ENCODE measurements at places on chromosomes 13 and 19.

DNA sequence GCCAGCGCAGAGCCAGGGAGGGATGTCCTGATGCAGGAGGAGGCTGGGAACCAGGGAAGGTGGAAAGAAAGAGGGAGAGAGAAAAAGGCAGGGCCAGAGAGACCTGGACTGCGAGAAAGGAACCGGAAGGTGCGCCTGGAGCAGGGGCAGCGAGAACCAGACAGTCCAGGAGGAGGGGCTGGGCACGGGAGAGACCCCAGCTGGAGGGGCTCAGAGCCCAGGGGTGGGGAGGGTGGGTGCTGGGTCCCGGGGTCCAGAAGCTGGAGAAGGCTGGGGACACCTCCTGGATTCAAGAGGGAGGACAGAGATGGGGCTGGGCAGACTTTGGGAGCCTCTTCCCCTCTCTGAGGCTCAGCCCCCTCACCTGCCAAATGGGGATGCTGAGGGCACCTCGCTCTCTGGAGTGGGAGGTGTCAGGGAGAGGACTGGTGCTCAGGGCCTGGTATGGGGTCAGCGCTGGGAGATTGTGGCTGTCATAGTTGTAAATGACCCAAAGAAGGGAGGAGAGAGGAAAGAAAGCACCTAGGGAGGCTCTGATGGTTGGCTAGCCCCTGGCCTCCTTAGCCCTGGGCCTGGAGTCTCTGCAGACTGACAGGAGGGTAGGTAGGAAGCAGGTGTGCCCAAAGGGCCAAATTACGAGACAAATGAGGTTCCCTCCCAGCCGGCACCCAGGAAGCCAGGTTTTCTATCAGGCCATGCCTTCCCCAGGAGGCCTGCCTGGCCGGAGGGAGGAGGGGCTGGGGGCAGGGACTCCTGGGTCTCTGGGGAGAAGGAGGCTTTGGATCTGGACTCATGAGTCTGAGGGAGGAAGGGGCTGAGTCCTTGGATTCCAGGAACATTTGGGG, 1.3 kb upstream of the SPACA6 start:
- H3K36me3 ChIP-seq: peaks cover 14% of the 10 kb centered on the region
- H3K27me3 ChIP-seq: peaks cover 56% of the 10 kb centered on the region
- peak overlapping the region; percentile 53 for H3K4me3 ChIP-seq
- peaks cover 9% of the 10 kb centered on the region for H3K4me1 ChIP-seq
- no peak for DNase-seq

- H3K27me3 ChIP-seq: no peaks in the 10 kb centered on the region
- no peak overlapping the region for H3K4me3 ChIP-seq
- no peaks in the 10 kb centered on the region for H3K4me1 ChIP-seq
- H3K27ac ChIP-seq: no peak overlapping the region
Measured at GRCh38 chr13:65990684-65991083, 1239.5 kb downstream of the PCDH9 start.

DNA sequence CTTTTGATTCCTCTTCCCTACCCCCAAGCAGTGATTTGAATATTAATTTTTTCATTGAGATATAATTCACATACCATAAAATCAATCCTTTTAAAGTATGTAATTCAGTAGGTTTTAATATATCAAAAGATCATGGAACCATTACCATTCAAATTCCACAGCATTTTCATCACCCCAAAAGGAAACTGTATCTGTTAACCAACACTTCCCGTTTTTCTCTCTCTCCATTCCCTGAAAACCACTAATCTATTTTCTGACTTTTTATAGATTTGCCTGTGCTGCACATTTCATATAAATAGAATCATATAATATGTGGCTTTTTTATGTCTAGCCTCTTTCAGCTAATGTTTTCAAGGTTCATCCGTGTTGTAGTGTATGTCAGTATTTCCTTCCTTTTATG, 107.1 kb downstream of the PAN3 start:
- peaks cover 13% of the 10 kb centered on the region for H3K4me1 ChIP-seq
- no peak overlapping the region for H3K4me3 ChIP-seq
- no peak for DNase-seq
- no peak overlapping the region for H3K27ac ChIP-seq
- no peaks in the 10 kb centered on the region for H3K27me3 ChIP-seq

- H3K4me3 ChIP-seq: peak overlapping the region; percentile 92
- peaks cover 8% of the 10 kb centered on the region for H3K27me3 ChIP-seq
- H3K27ac ChIP-seq: peak overlapping the region; percentile 93
- DNase-seq: no peak
- H3K36me3 ChIP-seq: peaks cover 31% of the 10 kb centered on the region
Measured at GRCh38 chr13:28719227-28720055, 671 bp upstream of the SLC46A3 start.

DNA sequence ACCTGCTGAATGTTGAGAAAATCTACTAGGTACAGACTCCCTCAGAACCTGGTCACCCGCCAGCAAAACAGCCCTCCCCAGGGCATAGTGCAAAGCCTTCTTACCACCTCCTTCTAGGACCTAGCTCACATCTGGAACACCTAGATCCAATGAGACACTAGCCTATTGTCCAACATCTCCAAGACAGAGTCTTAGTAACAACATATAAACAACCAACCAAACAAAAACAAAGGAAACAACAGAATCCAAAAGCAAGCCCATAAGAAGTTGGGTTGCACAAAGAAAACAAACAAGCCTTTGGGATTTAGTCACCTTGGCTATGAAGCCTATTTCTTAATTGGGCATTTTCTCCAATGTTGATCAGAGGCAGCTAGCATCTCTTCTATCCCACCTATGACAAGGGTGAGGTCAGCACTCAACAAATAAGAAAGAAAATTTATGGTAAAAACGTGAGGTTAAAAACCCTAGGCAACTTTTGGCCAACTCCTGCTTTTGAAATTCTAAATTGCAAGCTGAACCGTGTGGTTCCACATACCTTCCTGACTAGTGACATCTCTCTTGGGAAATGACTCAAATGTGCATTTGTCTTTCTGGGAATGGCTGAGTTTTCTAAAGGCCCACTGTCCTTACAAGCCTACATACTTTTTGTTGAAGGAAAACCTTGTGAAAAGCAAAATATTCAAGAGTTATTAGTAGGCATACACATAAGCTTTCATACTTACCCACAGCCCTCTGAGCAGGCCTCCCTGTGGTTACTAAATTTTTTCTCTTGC, 66.7 kb downstream of the FAM216B start:
- H3K36me3 ChIP-seq: peaks cover 4% of the 10 kb centered on the region
- DNase-seq: no peak
- no peak overlapping the region for H3K27ac ChIP-seq
- peaks cover 28% of the 10 kb centered on the region for H3K27me3 ChIP-seq
- no peaks in the 10 kb centered on the region for H3K4me1 ChIP-seq

DNA sequence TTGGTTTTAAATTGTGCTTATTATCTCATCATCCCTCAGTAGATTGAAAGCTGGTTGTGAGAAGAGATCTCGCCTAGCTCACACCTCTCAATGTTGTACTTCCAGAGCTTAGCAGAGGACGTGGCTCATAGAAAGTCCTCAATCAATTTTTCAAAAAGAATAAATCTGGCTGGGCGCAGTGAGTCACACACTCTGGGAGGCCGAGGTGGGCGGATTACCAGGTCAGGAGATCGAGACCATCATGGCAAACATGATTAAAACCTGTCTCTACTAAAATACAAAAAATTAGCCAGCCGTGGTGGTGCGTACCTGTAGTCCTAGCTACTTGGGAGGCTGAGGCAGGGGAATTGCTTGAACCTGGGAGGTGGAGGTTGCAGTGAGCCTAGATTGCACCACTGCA, 4.7 kb upstream of the ASF1B start:
- H3K4me1 ChIP-seq: peaks cover 8% of the 10 kb centered on the region
- H3K36me3 ChIP-seq: peaks cover 15% of the 10 kb centered on the region
- H3K27me3 ChIP-seq: no peaks in the 10 kb centered on the region
- no peak overlapping the region for H3K4me3 ChIP-seq

GRCh38 chr19:4375164-4376027, 25.0 kb downstream of the SH3GL1 start:
- peaks cover 44% of the 10 kb centered on the region for H3K4me1 ChIP-seq
- H3K4me3 ChIP-seq: no peak overlapping the region
- H3K27ac ChIP-seq: peak overlapping the region; percentile 46
- H3K27me3 ChIP-seq: no peaks in the 10 kb centered on the region
- no peak for DNase-seq

Data from effector memory CD8-positive, alpha-beta T cell (primary cell).